ENCODE measurements at places on chromosomes 12 and 14.

DNA sequence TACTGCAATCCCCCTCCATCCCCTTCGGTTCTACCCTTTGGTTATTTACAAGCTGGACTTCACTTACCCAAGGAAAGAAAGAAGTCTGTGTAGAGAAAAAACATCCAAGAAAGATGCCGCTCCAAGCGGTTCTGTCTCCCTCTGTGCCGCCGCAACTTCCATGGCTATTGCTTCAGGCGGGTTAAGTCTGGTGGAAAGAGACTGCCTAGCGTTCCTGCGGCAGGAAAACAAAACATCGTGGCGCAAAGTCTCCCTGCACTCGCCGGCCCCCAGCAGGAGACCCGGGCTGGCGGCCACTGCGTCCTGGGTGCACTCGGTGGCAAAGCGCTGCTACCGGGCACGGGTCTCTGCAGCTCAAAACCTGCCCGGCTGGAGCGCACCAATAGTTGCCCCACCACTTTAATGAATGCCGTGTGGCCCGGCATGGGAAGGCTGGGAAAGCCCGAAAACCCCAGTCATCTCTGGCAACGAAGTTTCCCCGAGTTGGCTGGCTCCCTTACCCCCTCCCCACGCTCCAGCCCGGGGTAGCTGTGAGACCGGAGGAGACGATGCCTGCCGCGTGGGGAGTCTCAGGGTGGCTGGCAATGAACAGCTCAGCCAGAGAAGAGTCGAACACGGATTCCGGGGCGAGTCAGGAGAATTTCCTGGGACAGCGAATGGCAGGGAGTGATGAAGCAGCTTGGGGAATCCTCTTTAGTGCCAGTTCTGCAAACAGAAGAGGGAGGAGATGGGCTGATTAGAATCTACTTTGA is 3.5 kb upstream of the KCNK10 start:
- peaks cover 11% of the 10 kb centered on the region for H3K4me1 ChIP-seq
- H3K4me3 ChIP-seq: peak overlapping the region; percentile 40
- no peak for DNase-seq
- no peak overlapping the region for H3K27ac ChIP-seq

DNA sequence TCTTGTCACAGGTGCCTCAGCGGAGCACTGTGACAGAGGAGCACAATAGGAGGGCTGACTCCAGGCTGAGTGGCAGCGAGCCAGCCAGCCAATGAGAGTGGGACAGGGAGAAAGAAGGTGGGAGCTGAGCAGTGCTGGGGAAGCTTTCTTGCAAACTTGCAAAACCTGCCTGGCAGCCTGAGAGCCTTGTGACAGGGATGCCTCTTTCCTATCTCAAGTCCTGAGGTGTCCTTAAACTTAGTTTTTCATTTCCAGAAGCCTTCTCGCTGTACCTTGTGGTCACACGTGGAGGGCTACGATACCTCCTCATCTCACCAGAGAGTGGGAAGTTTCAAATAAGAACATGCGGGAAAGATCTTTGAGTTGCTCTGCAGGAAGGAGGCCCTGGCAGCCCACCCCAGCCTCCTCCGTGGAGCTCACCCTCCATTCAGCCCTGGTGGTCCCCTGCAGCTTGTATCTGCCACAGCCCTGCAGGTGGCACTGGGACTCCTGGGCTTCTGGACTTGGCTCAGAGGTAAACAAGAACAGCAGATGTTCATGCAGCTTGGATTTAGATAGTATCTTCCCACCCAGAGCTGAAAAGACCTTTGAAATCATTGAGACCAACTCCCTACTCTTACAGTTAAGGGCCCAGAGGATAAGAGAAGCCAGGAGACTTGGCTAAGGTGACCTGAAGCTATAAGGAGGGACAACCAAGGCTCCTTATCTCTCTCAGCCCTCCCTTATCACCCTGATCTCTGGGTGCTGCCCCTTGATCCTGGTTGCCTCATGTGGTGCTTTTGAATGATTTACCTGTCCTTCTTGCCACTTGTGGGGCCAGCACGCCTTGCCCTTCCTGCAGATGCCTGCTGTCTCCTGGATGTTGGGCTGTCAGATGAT is 153.5 kb upstream of the MAX start:
- H3K27me3 ChIP-seq: no peaks in the 10 kb centered on the region
- no peaks in the 10 kb centered on the region for H3K36me3 ChIP-seq
- H3K4me1 ChIP-seq: peaks cover 20% of the 10 kb centered on the region
- no peak overlapping the region for H3K27ac ChIP-seq

DNA sequence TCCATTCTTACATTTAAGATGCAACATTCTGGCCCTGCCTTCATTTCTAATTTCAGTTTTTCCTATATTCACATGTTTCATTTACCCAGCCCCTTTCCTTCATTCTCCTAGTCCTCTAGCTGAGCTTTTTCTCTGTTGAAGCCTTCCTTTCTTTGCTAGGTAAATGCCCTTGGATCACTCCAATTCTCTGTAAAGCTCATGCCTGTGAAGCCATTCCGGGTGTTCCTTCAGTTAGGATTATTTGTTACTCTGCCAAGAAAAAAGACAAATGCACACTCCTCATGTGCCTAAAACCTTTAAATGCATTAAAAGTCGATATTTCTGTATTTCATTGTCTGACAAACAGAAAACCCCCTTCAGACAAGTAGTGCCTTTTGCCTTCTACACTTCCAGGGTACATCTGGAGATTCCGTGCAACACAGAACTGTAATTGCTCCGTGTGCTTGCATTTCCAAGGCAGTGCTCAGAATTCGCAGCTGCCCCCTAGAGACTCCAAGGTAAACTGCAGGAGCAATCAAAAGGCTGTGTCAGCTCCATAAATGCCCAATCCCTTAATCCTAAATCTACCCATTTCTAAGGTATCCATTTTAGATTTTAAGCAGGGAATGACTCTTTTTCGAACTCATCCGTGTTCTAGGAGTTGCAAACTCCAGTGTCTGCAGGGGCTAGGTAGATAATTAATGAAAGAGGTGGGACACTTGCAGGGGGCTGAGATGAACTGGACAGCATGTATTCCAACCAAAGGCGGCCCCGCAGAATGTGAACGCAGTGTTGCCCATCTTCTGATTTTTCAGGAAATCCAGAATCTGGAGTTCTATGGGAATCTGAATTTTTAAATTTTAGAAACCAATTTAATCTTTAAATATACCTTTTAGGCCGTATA is 320.2 kb downstream of the GRIN2B start:
- no peak for DNase-seq
- no peaks in the 10 kb centered on the region for H3K4me1 ChIP-seq
- peaks cover 29% of the 10 kb centered on the region for H3K27me3 ChIP-seq
- no peak overlapping the region for H3K4me3 ChIP-seq
- no peak overlapping the region for H3K27ac ChIP-seq

DNA sequence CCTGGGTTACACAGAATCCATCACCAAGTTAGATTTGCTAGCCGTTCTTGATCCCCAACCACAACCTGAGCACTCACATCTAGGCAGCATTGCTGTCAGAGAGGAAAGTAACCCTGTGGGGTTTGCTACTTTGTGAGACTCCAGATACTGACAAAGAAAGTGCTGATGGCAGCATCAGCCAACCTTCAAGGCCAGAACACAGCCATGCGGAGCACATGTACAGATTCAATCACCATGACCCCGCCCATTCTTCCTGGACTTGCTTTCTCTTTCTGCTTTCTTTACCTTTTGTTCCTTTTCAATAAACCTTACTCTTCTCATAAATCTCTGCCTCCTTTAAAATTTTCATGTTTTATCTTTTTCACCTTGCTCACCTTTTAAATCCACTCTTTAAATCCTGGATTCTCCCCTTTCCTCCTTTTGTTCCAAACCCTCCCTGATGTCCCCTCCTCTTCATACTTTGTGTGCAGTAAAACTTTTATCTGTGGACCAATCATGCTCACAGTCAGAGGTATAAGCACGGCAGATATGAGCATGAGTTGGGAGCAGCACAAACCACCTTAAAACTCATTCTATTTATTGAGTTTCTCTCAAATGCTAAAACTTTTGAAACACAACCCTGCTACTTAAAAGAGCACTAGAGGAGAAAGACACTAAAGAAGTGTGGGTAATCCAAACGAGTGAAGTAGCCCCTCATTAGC is 21.9 kb upstream of the CERS5 start:
- DNase-seq: no peak
- H3K27ac ChIP-seq: peak overlapping the region; percentile 97
- H3K4me1 ChIP-seq: peaks cover 65% of the 10 kb centered on the region
- no peaks in the 10 kb centered on the region for H3K27me3 ChIP-seq

DNA sequence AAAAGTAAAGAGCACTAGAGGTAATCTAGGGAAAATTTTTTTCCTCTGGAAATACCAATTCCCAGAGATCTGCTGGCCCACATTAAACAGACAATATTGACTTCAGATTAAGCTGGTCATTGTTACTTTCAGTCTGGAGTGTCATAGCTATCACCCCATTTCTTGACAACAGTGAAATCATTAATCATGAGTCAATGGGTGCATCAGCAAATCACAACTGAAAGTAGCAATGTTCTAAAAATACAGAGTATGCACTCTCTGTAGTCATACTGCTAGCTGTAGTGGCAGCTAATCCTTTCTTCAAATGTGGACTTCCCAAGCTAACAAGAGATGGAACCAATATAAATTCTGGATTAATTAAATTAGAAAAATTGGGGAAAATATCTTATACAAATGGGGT is 129.9 kb downstream of the CPNE8 start:
- peaks cover 2% of the 10 kb centered on the region for H3K36me3 ChIP-seq
- H3K27ac ChIP-seq: no peak overlapping the region
- H3K4me1 ChIP-seq: no peaks in the 10 kb centered on the region
- H3K4me3 ChIP-seq: no peak overlapping the region
- H3K27me3 ChIP-seq: no peaks in the 10 kb centered on the region
- no peak for DNase-seq

GRCh38 chr12:83527810-83528209 is 841.1 kb downstream of the TMTC2 start:
- no peak for DNase-seq
- H3K27me3 ChIP-seq: no peaks in the 10 kb centered on the region
- no peak overlapping the region for H3K4me3 ChIP-seq
- H3K4me1 ChIP-seq: no peaks in the 10 kb centered on the region

GRCh38 chr14:89720076-89720687 is 234.3 kb downstream of the EFCAB11 start:
- H3K27ac ChIP-seq: no peak overlapping the region
- no peak overlapping the region for H3K4me3 ChIP-seq
- H3K36me3 ChIP-seq: no peaks in the 10 kb centered on the region
- DNase-seq: no peak
- H3K27me3 ChIP-seq: no peaks in the 10 kb centered on the region

DNA sequence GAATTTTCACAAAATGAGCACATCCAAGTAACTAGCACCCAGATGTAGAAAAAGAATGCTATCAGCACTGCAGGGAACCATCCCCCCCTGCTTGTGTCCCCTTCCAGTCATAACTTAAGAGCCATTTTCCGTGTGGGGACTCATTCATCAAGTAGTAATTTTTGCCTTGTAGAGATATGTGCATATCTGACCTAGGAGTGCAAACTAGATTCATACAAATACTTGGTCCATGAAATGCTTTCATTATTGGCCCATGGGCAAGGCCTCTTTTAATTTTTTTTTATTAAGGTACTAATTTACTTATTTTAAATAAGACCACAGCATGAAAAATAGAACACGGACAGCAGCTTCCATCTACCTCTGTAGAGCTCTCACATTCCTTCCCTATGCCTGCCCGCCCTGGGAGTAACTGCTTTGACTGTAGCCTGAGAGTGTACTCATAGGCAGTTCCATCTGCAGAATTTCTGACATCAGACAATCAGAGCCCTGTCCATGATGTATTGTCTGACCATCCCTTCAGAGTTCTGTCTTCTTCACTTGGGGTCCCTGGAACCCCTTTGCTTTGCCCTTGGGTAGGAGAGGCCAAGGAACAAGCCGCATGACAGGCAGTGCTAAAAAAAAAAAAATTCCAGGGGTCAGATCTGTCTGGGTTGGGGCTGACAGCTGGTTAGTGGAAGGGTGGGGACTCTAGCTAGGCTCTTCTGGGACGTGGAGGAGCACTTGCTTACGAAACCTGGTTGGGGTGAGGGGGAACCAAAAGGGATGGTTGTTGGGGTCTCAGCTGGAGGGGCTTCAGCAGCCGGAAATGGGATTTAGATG is 131.7 kb downstream of the C12orf75 start:
- no peak overlapping the region for H3K4me3 ChIP-seq
- H3K27ac ChIP-seq: peak overlapping the region; percentile 82
- H3K36me3 ChIP-seq: peaks cover 5% of the 10 kb centered on the region
- H3K27me3 ChIP-seq: no peaks in the 10 kb centered on the region
- peaks cover 68% of the 10 kb centered on the region for H3K4me1 ChIP-seq

DNA sequence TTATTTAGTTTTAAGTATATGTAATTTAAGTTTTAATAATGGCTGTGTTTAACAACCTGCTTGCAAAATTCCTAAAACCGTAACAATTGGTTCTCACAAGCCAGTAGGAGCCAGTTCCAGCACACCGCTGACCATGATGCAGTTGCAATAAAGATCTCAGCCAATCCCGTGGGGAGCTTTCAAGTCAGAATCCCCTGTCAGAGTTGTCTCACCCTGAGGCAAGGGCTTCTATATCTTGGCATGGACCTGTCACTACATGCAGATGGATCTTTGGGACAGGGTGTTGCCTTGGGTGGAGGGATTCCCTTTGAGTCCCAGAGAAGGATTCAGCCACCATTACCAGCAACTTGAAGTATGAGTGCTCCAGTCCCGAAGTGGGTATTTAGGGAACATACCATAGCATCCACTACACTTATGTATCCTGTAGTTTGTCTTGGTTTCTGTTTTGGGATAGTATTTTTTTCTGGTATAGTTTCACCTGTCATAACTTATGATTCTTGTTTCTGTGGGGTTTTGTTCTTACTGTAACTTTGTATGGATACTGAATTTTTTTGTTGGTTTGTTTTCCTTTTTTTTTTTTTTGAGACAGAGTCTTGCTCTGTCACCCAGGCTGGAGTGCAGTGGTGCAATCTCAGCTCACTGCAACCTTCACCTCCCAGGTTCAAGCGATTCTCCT is 30.1 kb upstream of the LIMA1 start:
- H3K36me3 ChIP-seq: no peaks in the 10 kb centered on the region
- DNase-seq: no peak
- no peak overlapping the region for H3K27ac ChIP-seq

DNA sequence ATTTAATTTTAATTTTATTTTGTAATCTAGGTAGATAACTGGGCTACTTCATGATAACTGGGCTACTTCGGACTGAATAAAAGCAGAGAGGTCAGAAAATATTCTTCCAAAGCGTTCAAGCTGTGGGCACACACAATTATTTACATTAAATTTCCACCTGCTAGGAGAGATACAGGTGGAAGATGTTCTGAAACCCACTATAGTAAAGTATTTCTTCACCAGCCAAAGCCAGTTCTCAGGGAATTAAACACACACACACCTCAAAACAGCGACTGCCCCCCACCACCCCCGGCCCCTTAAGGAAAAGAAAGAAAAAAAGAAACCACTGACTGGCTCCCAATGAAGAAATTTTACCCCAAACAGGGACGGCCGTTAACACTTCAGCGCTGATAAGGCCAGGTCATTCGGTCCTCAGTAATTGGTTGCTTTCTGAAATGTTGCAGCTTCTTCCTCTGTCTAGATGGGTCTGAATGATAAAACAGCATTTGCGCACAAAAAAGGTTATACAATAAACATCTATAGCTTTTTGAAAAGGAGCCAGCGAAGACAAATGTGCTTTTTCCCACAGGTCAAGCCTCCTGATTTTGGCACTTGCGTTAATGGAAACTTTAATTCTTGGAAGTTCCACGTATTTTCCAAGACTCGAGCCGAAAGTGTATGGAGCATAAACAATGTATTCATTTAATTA is 771 bp upstream of the KCNJ8 start:
- no peaks in the 10 kb centered on the region for H3K36me3 ChIP-seq
- no peak for DNase-seq
- H3K27ac ChIP-seq: no peak overlapping the region
- peak overlapping the region; percentile 78 for H3K4me3 ChIP-seq

Measured in chondrocyte (in vitro differentiated cells).